ENCODE measurements at places on chromosomes 3 and 15.

- no peaks in the 10 kb centered on the region for H3K27me3 ChIP-seq
- H3K4me1 ChIP-seq, result peaks cover 11% of the 10 kb centered on the region
- no peak overlapping the region for H3K4me3 ChIP-seq
- DNase-seq, result no peak
- H3K27ac ChIP-seq, result no peak overlapping the region
- H3K36me3 ChIP-seq, result no peaks in the 10 kb centered on the region
These were observed 1032.1 kb downstream of the NTRK3 start for GRCh38 chr15:87224404-87224803.

- DNase-seq, result no peak
- H3K4me3 ChIP-seq, result no peak overlapping the region
- H3K27ac ChIP-seq, result peak overlapping the region; percentile 1
- peaks cover 8% of the 10 kb centered on the region for H3K4me1 ChIP-seq
These were observed 53.3 kb upstream of the GLCE start for GRCh38 chr15:69107025-69107620.

- H3K27me3 ChIP-seq, result no peaks in the 10 kb centered on the region
- peaks cover 3% of the 10 kb centered on the region for H3K4me1 ChIP-seq
- no peak overlapping the region for H3K4me3 ChIP-seq
- H3K36me3 ChIP-seq, result no peaks in the 10 kb centered on the region
- DNase-seq, result peak; percentile 51
These were observed 670 bp upstream of the ISLR start for GRCh38 chr15:74172701-74173379.

DNA sequence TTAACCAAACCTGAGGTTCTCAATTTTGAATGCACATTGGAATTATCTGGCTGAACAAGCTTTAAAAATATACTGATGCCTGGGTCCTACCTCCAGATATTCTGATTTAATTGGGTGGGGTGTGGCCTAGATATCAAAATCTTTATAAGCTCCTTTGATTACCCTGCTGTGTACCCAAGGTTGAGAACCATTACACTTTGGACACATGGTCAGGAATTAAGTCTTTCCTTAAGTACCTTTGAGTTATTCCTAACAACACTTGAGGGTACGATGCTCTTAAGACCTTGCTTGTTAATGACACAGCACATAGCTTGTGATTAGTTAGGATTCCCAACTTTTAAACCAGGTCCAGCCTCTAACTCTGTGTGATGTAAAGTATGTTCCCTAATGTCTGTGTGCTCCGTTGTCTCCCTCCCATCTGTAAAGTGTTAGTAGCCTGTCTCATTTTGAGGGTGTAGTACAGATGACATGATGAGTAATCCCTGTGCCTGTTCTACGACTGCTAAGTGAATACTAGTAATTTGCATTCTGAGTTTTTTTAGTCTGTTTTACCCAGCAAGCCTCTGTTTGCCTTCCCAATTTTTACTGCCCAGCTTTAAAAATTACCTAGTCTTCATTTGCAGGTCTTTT is 154.9 kb downstream of the KLHL25 start:
- no peak overlapping the region for H3K27ac ChIP-seq
- peaks cover 34% of the 10 kb centered on the region for H3K36me3 ChIP-seq
- H3K27me3 ChIP-seq, result no peaks in the 10 kb centered on the region
- no peaks in the 10 kb centered on the region for H3K4me1 ChIP-seq
- DNase-seq, result no peak

- H3K27ac ChIP-seq, result no peak overlapping the region
- no peak for DNase-seq
These were observed 256.1 kb upstream of the ARPP21 start for GRCh38 chr3:35383216-35383615.

GRCh38 chr15:44427756-44428724 is 611 bp downstream of the CTDSPL2 start:
- H3K4me3 ChIP-seq, result peak overlapping the region; percentile 56
- peaks cover 13% of the 10 kb centered on the region for H3K4me1 ChIP-seq
- H3K36me3 ChIP-seq, result peaks cover 16% of the 10 kb centered on the region

DNA sequence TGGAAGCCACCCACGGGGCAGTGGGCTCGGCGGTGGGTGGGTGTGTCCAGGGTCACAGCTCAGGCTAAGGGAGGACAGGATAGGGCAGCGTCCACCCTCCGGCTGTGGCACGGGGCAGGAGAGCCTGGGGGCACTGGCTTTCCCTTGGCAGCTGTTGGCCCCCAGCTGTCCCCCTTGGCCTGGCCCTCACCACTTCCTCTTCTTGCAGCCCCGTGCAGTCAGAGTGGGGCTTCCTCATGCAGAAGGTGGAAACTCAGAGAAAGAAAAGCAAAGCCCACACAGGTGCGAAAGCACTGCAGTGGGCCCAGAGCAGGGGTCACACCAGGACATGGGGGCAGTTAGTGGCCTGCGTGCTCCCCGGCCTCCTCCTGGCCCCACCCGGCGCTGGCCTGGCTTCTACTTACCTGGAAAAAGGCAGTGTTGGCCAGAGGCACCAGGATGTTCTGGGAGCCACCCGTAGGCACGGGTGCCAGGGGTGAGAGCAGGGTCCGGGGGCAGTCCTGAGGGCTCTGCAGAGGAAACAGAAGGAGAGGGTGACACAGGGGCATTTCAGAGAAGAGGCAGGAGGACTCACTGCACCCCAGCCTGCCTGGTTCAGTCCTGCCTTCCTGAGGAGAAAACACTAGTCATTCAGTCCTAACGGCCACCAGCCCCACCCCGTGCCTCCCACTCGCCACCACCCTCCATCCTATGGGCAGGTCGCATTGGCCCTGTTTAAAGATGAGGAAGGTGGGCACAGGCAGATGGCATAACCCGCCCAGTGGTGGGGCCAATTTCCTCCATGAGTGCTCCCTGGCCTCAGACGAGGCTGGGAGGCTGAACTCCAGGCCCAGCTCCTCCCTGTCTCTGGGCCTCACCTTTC is 28.3 kb downstream of the PLXND1 start:
- no peaks in the 10 kb centered on the region for H3K27me3 ChIP-seq
- H3K36me3 ChIP-seq, result no peaks in the 10 kb centered on the region
- H3K4me3 ChIP-seq, result no peak overlapping the region
- H3K27ac ChIP-seq, result no peak overlapping the region

DNA sequence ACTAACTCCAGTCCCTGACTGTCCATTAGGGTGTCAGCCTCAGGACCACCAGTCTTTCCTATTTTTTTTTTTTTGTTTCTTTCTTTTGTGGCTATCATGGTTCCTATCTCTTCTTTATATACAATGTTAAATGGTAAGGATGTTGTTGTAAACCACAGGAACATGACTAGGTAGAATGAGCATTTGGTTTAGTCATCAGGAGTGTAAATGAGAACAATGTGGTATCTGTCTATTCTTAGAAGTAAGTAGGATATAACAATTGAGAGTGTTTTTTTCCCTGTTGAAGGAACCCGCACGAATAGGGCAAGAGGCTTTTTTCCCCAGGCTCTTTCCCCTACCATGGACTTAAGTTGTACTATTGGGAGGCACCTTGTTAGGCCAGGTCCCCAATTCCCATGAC is 880.3 kb upstream of the GBE1 start:
- H3K27ac ChIP-seq, result peak overlapping the region; percentile 28
- H3K4me3 ChIP-seq, result no peak overlapping the region
- H3K36me3 ChIP-seq, result no peaks in the 10 kb centered on the region
- DNase-seq, result no peak
- H3K27me3 ChIP-seq, result no peaks in the 10 kb centered on the region
- peaks cover 7% of the 10 kb centered on the region for H3K4me1 ChIP-seq
